ENCODE measurements at places on chromosomes 5 and 9. TPM values are rescaled to one million over a fixed set of nuclear protein-coding genes. Genes with fewer than 3 reads are reported as not detected.
A peak's percentile ranks its signal among the peaks of the same experiment; 100 is the strongest.

The ARHGEF37 gene
- total RNA-seq, result 29.3 TPM

The RAB3C gene
- not detected for total RNA-seq

The C5orf46 gene
- total RNA-seq, result not detected

The NIM1K gene
- total RNA-seq, result 0.38 TPM

The PCDHGA1 gene
- 0.19 TPM for total RNA-seq

The MPDZ gene
- total RNA-seq, result 6.2 TPM

The ACTBL2 gene
- not detected for total RNA-seq

The CBY3 gene
- not detected for total RNA-seq

The MAT2B gene
- total RNA-seq, result 53.8 TPM

DNA sequence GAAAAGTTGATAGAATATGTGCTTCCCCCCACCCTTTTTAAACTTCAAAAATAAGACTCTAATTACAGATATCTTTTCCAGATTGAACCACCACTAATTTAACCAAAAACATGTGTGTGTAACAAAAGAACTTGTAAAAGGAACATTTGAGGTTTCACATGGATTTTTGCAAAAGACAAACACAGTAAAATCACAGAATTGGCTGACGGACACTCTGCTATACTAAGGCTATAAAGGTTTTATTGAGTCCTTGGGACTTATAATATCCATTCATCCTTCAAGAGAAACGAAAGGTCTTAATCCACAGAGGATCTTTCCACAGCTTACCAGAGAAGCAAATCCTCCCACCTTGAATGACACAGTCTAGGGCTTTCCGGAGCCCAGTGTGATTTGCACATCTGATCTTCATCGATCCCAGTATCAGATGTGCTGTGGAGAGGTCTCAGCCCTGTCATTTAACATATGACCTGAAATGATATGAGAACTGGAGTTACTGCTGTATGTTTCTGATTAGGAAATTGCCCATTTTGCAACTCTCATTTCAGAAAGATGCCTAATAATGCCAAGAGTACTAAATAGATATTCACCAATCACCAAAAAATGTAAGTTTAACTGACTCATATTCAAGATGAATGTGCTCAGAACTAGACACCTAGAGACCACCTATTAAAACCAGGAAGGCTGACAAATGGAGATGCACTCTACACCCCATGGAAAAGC lies 256.5 kb upstream of the FBXL7 start:
- no peak overlapping the region for H3K4me3 ChIP-seq
- H3K27me3 ChIP-seq, result no peaks in the 10 kb centered on the region

DNA sequence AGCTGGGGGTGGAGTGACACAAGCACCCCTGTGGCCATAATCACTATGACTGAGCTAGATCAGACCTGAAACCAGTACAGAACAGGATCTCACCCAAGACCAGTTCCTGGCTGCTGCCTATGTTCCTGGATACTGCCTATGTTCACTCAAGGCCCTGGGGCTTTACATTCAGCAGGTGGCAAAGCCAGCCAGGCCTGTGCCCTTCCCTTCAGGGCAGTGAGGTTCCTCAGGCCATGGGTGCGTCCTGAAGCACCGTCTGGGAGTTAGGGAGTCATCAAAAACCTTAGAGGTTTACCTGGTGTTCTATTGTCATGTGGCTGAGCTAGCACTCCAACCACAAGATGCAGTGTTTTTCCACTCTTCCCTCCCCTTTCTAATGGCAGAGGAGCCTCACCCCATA lies 419.8 kb downstream of the TMEM232 start:
- no peak for DNase-seq
- no peaks in the 10 kb centered on the region for H3K36me3 ChIP-seq
- no peak overlapping the region for H3K27ac ChIP-seq
- H3K4me3 ChIP-seq, result no peak overlapping the region
- H3K4me1 ChIP-seq, result no peaks in the 10 kb centered on the region

GRCh38 chr9:18726546-18726945 lies 252.6 kb downstream of the ADAMTSL1 start:
- DNase-seq, result no peak
- no peaks in the 10 kb centered on the region for H3K27me3 ChIP-seq
- no peaks in the 10 kb centered on the region for H3K36me3 ChIP-seq
- H3K4me3 ChIP-seq, result no peak overlapping the region
- H3K4me1 ChIP-seq, result peaks cover 13% of the 10 kb centered on the region

GRCh38 chr5:149872351-149873040 lies 72.1 kb downstream of the PDE6A start:
- H3K4me1 ChIP-seq, result no peaks in the 10 kb centered on the region
- H3K4me3 ChIP-seq, result no peak overlapping the region
- no peaks in the 10 kb centered on the region for H3K27me3 ChIP-seq
- H3K27ac ChIP-seq, result no peak overlapping the region
- H3K36me3 ChIP-seq, result no peaks in the 10 kb centered on the region

GRCh38 chr9:127910613-127911205 lies 6.1 kb downstream of the ST6GALNAC4 start:
- peaks cover 19% of the 10 kb centered on the region for H3K36me3 ChIP-seq
- no peak overlapping the region for H3K4me3 ChIP-seq
- H3K27ac ChIP-seq, result no peak overlapping the region
- DNase-seq, result no peak
- no peaks in the 10 kb centered on the region for H3K27me3 ChIP-seq
- peaks cover 23% of the 10 kb centered on the region for H3K4me1 ChIP-seq

- DNase-seq, result no peak
- H3K36me3 ChIP-seq, result no peaks in the 10 kb centered on the region
- no peaks in the 10 kb centered on the region for H3K4me1 ChIP-seq
Observed at GRCh38 chr9:79883073-79883645, 311.4 kb downstream of the TLE4 start.

- peaks cover 6% of the 10 kb centered on the region for H3K4me1 ChIP-seq
- DNase-seq, result no peak
- H3K27ac ChIP-seq, result no peak overlapping the region
- H3K27me3 ChIP-seq, result no peaks in the 10 kb centered on the region
Observed at GRCh38 chr5:40437452-40437861, 242.3 kb upstream of the PTGER4 start.

DNA sequence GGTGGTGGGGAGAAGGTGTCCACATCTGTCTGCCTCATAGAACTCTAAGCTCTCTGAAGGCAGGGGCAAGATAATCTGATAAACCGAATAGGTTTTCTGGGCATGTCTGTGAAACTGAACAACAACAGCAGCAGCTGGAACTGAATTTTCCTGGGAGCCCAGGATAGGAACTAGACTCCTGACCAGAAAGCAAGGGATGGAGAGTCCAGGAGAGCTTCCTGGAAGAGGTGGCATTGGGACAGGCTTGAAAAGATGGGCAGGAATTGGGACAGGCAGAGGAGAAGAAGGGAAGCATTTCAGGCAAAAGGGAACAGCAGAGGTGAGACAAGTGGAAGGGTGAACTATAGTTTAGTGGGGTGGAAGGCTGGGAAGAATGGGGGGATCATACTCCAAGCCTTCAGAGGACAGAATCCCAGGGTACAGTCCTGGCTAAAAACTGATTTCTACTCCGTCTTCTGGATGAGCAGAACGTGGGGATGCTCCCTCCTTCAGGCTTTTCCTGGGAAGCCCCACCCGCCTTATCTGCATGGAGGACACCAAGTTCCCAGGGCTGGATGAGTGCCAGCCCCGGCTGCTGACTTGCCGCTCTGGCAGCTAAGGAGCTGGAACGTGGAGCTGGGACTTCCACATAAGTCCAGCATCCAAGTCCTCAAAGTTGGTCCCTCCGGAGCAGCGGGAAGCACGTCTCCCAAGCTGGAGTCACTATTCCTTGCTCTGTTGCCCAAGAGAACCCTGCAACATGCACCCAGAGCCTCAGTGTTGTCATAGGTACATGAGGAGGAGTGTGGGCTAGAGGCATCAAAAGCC lies 13.9 kb upstream of the KIF12 start:
- no peak overlapping the region for H3K27ac ChIP-seq
- no peaks in the 10 kb centered on the region for H3K36me3 ChIP-seq
- H3K4me3 ChIP-seq, result no peak overlapping the region
- no peaks in the 10 kb centered on the region for H3K27me3 ChIP-seq
- no peaks in the 10 kb centered on the region for H3K4me1 ChIP-seq

DNA sequence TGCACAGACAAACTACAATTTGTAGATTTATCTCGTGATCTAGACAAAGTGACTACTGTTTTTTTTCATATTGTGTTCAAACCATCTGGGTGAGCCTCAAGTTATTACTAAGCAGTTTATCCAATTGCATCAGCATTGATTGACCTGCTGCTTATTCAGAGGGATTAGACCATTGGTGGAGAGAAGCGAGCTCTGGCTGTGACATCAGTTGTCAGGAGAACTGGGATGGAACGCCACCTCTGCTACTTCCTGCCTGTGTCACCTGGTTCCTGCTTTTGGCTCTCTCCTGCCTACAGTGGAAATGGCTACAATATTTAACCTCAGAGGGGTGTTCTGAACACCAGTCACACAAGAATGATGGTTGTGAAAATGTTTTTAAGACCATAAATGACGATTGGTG lies 12.1 kb downstream of the NR4A3 start:
- no peak for DNase-seq
- H3K36me3 ChIP-seq, result no peaks in the 10 kb centered on the region
- no peak overlapping the region for H3K27ac ChIP-seq

GRCh38 chr9:36584620-36585460 lies 12.1 kb downstream of the MELK start:
- no peaks in the 10 kb centered on the region for H3K36me3 ChIP-seq
- no peak for DNase-seq
- H3K4me3 ChIP-seq, result no peak overlapping the region
- no peak overlapping the region for H3K27ac ChIP-seq

- H3K4me1 ChIP-seq, result peaks cover 5% of the 10 kb centered on the region
- peak overlapping the region; percentile 78 for H3K27ac ChIP-seq
- H3K4me3 ChIP-seq, result peak overlapping the region; percentile 21
- H3K27me3 ChIP-seq, result no peaks in the 10 kb centered on the region
- DNase-seq, result peak; percentile 63
Observed at GRCh38 chr9:114372921-114373448, 14.8 kb downstream of the AKNA start.

DNA sequence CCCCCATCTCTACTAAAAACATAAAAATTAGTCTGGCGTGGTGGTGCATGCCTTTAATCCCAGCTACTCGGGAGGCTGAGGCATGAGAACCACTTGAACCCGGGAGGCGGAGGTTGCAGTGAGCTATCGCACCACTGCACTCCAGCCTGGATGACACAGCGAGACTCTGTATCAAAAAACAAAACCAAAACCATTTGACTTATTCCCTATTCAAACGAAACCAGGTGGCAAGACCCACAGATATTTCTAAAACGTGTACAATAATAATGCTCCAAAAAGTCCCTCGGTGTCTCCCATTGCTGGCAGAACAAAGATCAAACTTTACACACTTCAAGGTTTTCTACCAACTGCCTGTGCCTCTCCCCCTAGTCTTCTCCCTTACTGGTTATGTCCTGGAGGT lies 29.8 kb downstream of the HMGCR start:
- H3K36me3 ChIP-seq, result no peaks in the 10 kb centered on the region
- peaks cover 8% of the 10 kb centered on the region for H3K4me1 ChIP-seq
- no peak overlapping the region for H3K27ac ChIP-seq

DNA sequence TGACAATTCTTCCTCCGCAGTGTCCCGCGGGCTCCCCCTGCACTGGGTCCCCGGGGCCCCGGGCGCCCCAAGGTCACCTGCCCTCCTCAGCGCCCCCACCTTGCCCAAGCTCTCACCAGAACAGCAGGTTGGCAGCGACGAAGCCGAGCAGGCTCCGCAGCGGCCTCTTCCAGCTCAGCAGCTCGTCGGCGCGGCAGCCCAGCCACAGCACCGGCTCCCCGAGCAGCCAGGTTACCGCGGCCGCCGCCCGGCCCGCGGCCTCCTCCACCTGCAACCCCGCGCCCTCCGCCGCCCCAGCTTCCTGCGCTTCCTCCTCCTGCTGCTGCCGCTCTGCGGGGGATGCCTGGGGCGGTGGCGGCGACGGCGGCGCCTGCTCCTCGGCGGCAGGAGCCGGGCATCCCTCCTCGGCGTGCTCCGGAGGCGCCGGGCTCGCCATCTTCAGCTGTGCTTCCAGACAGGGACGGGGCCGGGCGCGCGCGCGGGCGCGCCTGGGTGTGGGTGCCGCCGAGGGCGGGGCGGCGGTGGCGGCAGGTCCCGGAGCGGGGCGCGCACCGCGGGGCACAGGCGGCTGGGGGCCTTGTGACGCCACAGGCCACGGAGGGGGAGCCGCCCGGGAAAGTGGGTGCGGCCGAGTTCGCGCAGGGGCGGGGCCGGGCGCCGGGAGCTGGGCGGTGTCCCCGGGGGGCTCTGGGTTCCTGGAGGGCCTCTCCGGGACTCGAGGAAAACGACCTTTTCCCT lies at the start of gene RETREG1:
TSS of gene RETREG1 (minus strand) at position 462 of the 738 bp plus-strand sequence. CDS start at position 436, 26 bp downstream.
- DNase-seq, result no peak
- H3K27ac ChIP-seq, result peak within 1 kb of the TSS; percentile 79
- peaks cover 15% of the 10 kb centered on the region for H3K4me1 ChIP-seq

DNA sequence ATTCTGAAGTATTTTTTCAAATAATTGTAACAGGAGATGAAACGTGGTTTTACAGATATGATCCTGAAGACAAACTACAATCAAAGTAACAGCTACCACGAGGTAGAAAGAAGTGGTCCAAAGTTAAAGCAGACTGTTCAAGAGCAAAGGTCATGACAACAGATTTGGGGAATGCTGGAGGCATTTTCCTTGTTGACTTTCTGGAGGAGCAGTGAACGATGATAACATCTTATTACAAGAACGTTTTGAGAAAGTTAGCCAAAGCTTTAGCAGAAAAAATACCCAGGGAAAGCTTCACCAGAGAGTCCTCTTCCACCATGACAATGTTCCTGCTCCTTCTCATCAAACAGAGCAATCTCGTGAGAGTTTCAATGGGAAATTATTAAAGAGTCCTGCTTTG lies 145.4 kb upstream of the NREP start:
- no peaks in the 10 kb centered on the region for H3K27me3 ChIP-seq
- H3K36me3 ChIP-seq, result no peaks in the 10 kb centered on the region
- DNase-seq, result no peak
- H3K4me3 ChIP-seq, result no peak overlapping the region
- H3K27ac ChIP-seq, result no peak overlapping the region

- H3K4me1 ChIP-seq, result peaks cover 15% of the 10 kb centered on the region
- DNase-seq, result no peak
- no peaks in the 10 kb centered on the region for H3K27me3 ChIP-seq
- H3K4me3 ChIP-seq, result peak overlapping the region; percentile 99
- H3K36me3 ChIP-seq, result peaks cover 30% of the 10 kb centered on the region
- H3K27ac ChIP-seq, result peak overlapping the region; percentile 100
Observed at GRCh38 chr9:128276574-128277270, 646 bp downstream of the SWI5 start.

DNA sequence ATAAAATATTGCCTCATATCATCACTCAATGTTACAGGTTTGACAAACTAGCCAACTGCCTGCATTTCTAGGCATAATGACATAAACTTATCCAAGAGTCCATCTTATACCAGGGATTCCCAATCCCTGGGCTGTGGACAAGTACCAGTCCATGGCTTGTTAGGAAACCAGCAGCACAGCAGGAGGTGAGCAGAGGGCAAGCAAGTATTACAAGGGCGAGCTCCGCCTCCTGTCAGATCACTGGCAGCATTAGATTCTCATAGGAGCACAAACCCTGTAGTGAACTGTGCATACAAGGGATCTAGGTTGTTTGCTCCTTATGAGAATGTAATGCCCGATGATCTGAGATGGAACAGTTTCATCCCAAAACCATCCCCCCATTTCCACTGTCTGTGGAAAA lies 144.9 kb downstream of the PRKACG start:
- DNase-seq, result no peak
- no peak overlapping the region for H3K27ac ChIP-seq
- H3K4me1 ChIP-seq, result peaks cover 6% of the 10 kb centered on the region
- no peak overlapping the region for H3K4me3 ChIP-seq

- H3K36me3 ChIP-seq, result no peaks in the 10 kb centered on the region
- H3K4me3 ChIP-seq, result no peak overlapping the region
- no peak for DNase-seq
- no peaks in the 10 kb centered on the region for H3K4me1 ChIP-seq
- no peaks in the 10 kb centered on the region for H3K27me3 ChIP-seq
- H3K27ac ChIP-seq, result no peak overlapping the region
Observed at GRCh38 chr5:91052977-91053740, 330.0 kb downstream of the ARRDC3 start.

- no peak overlapping the region for H3K27ac ChIP-seq
- DNase-seq, result no peak
- no peaks in the 10 kb centered on the region for H3K36me3 ChIP-seq
- no peak overlapping the region for H3K4me3 ChIP-seq
Observed at GRCh38 chr9:72150661-72151060, 1.4 kb downstream of the GDA start.
